ENCODE measurements at places on chromosomes 16 and 17.

DNA sequence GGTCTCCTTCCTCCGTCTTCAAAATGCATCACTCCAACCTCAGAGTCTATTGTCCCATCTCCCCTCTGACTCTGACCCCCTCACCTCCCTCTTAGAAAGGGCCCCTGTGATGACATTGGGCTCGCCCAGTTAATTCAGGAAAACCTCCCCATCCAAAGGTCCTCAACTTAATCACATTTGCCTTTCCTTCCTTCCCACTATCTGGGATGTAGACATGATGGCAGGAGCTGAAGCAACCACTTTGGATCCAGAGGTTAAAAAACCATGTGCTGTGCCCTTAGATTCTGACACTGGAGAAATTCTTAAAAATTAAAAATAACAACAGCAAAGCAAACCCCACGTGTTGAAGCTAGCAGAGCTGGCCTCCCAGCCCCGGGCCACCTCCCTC is 80.2 kb downstream of the ZDHHC7 start:
- no peak for DNase-seq

DNA sequence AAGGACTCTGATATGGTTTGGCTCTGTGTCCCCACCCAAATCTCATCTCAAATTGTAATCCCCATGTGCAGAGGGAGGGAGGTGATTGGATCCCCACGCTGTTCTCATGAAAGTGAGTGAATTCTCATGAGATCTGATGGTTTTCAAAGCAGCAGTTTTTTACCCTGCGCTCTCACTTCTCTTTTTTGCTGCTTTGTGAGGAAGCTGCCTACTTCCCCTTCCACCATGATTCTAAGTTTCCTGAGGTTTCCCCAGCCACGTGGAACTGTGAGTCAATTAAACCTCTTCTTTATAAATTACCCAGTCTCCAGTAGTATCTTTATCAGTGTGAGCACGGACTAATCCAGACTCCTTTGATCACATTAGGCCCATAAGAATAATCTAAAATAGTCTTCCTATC is 719.7 kb upstream of the CDH8 start:
- DNase-seq = no peak

GRCh38 chr16:28093385-28093725 is 29.8 kb upstream of the GSG1L start:
- no peak for DNase-seq

DNA sequence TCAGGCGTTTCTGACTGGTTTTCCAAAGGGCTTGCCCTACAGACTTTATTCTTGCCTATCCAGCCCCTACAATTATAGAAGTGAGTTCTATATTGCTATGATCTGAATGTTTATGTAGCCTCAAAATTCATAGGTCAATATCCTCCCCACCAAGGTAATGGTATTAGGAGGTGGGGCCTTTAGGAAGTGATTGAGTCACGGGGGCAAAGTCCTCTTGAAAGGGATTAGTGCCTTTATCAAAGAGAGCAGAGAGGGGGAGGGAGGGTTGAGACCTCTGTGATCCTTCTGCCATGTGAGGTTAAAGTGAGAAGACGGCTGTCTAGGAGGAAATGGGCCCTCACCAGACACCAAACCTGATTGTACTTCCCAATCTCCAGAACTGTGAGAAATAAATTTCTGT is 931 bp upstream of the CPHXL start:
- no peak for DNase-seq

GRCh38 chr16:764848-765487 is 4.4 kb downstream of the MSLN start:
- DNase-seq = no peak

DNA sequence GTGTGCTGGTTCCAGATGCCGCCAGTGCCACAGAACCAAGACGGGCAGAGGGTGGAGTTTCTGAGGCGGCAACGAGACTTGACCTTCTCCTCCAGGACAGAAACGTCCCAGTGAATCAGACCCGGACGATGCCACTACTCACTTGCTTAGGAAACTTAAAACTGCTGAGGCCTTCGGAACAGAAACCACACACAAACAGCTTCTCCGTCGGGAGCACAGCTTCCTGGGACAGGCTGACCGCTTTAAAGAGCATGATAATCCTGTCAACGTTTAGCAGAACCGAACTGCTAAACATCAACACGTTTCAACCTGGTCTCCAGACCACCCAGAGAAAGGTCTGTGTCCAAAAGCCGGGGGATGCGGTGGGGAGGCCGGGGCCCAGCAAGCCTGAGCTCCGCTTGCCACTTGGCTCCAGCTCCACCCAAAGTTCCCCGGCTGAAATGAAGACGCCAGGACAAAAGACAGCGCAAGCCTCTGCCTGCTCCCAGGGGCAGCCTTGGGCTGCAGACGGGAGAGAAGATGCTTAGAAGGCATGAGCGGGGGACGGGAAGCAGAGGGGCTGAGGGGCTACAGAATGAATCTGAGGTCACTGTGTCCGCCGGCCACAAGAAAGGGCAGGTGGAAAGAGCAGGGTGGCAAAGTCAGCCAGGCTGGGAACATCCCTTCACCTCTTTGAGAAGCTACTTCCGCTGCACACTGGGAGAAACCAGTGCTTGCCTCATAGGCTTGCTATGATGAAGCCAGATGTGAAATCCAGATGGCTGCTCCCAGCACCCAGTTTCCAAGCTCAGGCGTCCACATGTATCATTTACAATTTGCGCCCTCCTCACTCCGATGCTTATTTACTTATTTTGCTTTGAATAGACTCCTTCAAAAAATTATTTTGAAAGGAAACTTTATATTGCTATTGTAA is 69.0 kb downstream of the MRM3 start:
- no peak for DNase-seq

All from posterior cingulate gyrus (tissue), 11 donors.